ENCODE measurements at places on chromosomes 11 and 22. TPM values are rescaled to one million over a fixed set of nuclear protein-coding genes. Genes with fewer than 3 reads are reported as not detected.

Gene TRPM5
- not detected for total RNA-seq

Gene GPR83
- not detected for total RNA-seq

Gene CCDC90B
- total RNA-seq = 35.4 TPM

Gene RASL10A
- total RNA-seq = 4.7 TPM

Gene OLFML1
- total RNA-seq = 4.6 TPM

Gene SCUBE1
- total RNA-seq = 0.48 TPM

Gene CBLIF
- total RNA-seq = not detected

Gene RASGRP2
- 11.5 TPM for total RNA-seq

GRCh38 chr22:37640591-37641560, 1.4 kb downstream of the SH3BP1 start:
- DNase-seq = no peak

- DNase-seq = no peak
Measured at GRCh38 chr22:36206255-36206654, 4.6 kb upstream of the APOL4 start.

- DNase-seq = no peak
Measured at GRCh38 chr11:2140411-2141400, 1.5 kb upstream of the IGF2 start.

DNA sequence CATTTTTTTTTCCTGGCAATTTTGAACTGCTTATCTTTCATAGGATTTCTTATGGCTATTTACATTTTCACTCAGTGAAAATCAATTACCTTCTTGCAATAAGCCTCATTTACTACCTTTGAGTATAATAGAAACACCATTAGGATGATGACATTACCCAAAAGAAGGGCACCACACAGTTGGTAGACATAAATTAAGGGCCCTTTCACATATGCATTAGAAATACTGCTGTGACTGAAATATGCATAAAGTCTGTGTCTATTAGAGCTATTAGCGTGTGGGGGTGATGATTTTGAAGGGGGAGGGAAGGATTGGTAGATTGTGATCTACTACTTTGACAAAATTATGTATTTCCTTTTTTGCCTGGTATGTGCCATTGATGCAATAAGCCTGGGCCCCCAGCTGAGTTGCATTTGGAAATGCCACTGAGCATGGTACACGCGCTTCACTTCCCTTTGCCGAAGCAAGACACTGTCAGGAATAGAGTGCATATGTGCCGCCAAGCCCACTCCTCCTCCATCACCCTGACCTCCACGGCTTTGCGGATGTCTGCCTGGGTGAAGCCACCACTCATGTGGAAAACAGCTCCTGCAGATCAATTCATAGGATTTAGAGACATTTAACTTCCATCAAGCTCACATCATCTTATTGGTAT, 339.3 kb downstream of the DCDC1 start:
- no peak for DNase-seq

GRCh38 chr11:6377902-6378639, 12.2 kb upstream of the SMPD1 start:
- no peak for DNase-seq

- no peak for DNase-seq
Measured at GRCh38 chr11:66919923-66920322, 38.3 kb downstream of the PC start.

GRCh38 chr11:41954034-41954433, 494.6 kb upstream of the LRRC4C start:
- no peak for DNase-seq

- no peak for DNase-seq
Measured at GRCh38 chr11:7688238-7688826, 15.0 kb upstream of the CYB5R2 start.

GRCh38 chr11:27217948-27218420, 145.0 kb downstream of the CCDC34 start:
- DNase-seq = no peak

GRCh38 chr11:33907421-33907820, 15.5 kb upstream of the LMO2 start:
- no peak for DNase-seq

- DNase-seq = no peak
Measured at GRCh38 chr11:81420668-81421250, 1312.9 kb downstream of the FAM181B start.

DNA sequence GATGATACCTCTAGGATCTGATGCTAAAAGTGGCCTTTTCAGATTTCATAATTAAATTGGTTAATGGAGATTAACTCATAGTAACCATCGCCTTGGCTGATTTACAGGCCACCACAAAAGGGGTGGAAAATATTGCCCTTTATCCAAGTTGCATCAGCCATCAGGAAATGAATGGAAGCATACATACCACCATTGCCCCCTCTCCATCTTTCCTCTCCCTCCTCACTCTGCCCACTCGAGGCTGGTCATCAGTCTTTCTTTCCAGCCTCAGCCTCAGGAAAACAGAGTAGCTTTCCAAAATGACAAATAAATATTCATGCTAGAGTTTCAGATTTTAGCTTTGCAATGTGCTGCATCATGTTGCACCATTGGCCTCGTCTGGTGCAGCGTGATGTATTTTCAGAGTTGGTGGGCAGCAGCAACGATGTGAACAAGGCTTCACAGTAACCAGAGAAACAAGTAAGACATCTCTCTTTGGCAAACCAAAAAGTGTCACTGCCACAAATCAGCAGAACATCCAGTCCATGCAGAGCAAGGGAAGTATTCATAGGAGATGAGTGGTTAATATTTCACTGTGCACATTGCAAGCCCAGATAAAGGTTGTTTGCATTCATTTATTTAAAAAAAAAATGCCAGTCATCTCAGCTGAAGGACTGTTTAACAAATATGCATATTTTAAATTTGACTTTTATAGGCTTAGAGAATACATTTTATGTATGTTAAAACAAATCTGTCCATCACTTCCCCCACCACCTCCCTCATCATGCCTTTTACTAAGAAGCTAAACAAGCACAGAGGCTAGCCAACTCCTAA, 136.7 kb upstream of the FAT3 start:
- DNase-seq = no peak

- no peak for DNase-seq
Measured at GRCh38 chr11:119368121-119369034, 13.1 kb downstream of the USP2 start.

DNA sequence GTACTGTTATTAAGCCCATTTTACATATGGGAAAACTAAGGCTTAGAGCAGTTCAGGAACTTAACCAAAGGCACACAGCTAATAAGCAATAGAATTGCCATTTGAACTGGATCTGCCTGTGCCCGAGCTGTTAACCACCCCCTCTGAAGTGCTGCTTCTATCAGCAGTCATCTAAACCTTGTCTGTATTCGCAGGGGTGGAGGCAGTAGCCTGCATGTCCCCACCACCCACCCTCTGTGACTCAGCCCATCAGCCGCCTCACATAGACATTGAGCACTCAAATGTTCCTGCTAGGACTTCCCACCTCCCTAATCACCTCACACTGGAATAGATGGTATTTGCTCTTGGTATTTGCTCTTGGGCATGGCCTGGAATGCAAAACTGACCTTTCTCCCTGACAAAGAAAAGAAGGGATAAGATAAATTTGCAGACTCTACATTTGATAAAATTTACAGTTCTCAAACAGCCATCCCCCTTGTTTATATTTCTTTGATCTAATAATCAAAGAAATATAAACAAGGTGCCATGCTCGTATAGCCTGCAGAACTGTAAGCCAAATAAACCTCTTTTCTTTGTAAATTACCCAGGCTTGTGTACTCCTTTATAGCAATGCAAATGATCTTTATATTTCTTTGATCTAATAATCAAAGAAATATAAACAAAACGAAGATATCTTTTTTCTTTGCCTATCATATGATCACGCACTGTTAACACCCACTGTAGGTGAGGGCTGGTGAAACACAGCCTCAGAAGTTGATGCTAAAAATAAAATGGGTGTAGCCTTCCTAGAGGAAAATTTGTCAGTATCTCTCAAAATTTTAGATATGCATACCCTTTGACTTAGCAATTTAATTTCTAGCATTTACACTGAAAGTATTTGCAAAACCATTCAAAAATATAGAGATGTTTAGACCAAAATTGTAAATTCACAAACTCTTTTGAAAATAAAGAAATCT, 15.9 kb downstream of the DKK3 start:
- no peak for DNase-seq

GRCh38 chr22:49748514-49748913, 79.2 kb downstream of the BRD1 start:
- DNase-seq = no peak

All from breast epithelium (tissue), 4 donors.